ENCODE measurements at places on chromosomes 5 and 9.

GRCh38 chr5:177507165-177507564 lies 2.5 kb downstream of the DOK3 start:
- no peak for DNase-seq

GRCh38 chr5:87102841-87103240 lies 164.8 kb upstream of the RASA1 start:
- no peak for DNase-seq

DNA sequence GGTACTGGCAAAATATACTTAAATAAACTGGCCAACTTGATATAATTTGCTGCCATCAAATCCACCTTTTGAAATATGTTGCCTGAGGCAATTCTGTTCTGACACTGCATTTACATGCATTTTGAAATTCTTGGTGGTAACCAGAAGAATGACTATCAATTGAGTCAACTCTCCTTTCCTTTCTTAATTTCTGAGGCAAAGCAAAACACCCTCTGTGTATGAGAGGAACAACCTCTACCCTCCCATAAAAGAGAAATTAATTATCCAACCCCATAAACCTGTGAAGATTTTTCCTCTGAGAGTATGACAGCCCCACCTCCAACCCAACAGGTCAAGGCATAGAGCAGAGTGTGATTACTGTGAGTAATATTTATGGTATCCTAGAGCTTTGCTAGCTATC lies 286.8 kb downstream of the NR2F1-AS1 start:
- DNase-seq: no peak

DNA sequence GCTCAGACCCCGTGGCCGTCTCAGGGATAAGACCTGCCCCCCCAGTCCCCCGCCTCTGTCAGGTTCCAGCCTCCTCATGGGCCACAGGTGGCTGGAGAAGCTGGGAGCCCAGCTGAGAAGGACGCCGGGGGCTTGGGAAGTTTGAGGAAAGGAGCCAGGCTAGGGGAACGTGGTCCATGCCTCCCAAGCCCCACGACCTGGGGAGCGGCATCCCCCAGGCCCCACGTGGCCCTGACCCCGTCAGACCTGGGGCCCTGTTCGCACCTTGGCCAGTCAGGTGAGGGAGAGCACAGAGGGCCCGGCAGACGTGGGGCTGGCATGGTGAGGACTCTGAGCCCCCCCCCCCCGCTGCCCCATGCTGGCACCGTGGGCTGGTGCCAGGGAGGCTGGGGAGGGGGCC lies 3.7 kb downstream of the GPSM1 start:
- no peak for DNase-seq

DNA sequence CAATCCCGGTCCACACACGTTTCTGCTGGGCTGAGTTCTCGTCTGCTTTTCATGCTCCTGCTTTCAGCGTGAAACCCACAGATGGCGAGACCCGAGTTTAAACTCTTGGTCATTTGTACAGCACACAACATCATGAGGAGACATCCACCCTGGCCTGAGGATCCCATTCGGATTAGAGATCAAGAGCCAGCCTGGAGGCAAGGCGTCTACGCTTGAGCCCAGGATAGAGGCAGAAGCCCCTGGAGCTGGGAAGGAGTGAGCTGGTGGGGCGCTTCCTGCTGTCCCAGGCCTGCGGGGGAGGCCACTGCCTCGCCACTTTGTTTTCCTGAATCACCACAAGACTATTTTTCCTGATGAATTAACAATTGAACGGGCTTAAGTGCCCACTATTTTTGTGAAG lies 281.9 kb upstream of the IRX4 start:
- no peak for DNase-seq
